ENCODE measurements at places on chromosomes 7 and 10.

GRCh38 chr7:73739387-73739767 is 775 bp upstream of the ABHD11 start:
- DNase-seq, result no peak

DNA sequence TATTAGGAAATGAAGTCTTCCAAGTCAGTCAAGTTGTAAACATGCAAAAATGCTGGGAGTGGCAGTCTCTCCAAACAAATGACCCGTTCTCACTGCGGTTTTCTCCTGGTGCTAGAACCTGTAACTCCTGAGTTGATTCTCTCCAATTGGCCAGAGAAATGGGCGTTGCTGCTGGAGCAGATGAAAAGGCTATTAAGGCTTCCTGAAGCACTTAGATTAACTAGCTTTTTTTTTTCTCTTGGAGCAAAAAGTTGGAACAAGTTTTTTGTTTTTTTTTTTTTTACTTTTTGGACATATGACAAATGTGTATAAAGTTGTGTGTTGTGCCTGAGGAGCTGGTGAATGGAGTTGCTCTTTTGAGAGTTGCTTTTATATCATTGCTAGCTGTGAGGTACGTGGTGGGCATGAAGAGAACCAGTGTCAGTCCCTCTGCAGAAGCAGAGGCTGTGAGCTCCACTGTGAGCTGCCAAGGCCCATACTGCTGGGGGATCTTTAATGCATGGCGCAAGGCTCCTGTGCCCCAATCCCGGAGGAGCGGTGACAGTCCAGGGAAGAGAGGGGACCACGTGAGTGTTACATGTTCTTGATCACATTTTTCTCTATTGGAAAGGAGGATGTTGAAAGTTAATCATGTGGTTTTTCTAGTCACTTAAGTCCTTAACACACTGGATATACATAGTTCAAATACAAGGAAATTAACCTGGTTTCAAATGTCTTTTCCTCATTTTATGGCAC is 393.6 kb upstream of the GALNT17 start:
- DNase-seq, result no peak

- DNase-seq, result no peak
Observed at GRCh38 chr7:27153526-27153925, 1.1 kb upstream of the HOXA3 start.

DNA sequence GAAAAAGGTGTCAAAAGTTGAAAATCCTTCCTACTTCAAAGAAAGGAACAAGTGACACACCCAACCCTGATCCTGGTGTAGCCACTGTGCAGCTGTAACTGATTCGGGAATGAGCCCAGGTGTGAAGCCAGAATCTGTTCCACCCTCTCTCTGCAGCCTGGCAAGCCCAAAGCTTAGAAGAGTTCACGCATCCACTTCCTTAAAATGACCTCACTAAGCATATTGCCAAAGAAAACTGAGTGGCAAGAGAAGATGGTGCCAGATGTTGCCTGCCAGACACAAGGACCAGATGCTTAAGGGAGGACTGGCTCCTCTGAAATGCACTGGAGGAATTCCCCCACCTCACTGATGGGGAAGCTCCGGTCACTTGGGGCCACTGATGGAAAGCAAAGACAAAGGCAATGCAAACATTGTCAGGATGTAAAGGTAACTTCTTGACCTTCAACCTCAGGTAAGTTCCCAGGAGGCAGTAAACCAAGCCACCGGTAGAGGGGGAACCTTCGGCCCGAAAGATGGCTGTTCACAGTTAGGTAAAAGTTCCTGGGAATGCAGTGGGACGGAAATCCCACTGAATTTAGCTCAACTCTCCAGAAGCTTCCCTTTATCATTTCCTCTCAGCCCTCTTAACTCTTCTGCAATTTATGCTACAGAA is 554.9 kb downstream of the KCNMA1 start:
- DNase-seq, result no peak

- no peak for DNase-seq
Observed at GRCh38 chr10:99975942-99976809, 33.6 kb downstream of the DNMBP start.

DNA sequence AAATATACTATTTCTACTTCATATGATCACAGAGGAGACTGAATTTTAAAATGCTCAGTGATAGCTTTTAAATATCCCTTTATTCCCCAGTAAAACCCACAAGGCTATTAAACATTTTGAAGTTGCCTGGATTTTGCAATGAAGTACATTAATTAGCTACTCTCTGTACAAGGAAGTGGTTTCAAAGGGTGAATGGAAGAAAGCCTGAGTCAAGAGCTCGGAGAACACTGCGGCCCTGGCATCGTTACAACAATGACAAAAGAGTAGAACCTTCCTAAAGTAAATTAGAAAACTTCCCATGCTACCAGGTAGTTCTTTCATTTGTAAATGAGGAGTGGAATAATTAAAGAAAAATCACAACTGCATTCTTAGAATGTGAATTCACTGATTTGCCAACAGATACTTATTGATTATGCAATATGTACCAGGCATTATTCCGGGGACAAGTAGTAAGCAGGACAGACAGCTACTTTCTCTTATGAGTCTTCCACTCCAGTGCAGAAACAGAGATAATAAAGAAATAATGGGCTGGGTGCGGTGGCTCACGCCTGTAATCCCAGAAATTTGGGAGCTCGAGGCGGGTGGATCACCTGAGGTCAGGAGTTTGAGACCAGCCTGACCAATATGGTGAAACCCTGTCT is 63.0 kb downstream of the ZNF22 start:
- DNase-seq, result no peak

DNA sequence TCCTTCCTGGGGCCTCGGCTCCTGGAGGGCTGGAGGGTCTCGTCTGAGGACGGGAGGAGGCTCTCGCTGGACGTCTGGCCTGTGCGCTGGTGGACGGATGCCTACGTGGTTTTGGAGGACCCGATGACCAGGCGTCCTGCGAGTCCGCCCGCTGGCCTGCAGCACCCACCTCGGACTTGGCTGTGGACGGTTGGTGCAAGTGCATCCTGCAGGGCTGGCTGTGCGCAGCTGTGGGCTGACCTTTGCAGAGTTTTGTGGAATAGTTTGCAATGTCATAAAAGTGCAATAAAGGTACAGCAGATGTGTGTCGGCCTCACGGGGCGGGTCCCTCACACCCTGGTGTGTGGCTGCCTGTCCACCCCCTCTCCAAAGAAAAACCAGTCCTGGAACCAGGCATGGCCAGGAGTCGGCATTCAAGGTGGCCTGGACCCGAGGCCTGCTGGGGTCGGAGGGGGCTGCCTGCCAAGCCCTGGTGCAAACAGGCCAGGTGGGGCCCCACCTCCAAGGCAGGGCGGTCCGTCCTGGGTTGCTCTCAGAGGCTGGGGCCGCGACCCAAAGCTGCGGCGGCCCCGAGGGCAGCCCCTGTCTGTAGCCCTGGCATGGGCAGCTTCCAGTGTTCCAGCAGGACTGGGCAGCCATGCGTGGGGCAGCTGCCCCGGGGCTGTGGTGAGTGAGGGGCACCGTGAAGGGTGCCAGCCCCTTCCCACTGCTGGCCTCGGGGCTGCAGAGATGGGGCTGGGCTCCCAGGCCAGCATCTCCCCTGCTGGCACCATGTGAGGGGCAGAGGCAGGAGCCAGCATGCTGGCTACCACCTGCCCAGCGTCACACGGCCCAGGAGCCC is 29.3 kb upstream of the FOXL3 start:
- DNase-seq, result no peak
